NCI-H82 (cell line): ENCODE measurements at places on chromosomes 12 and 14.

GRCh38 chr14:33777681-33778080, 173.2 kb downstream of the EGLN3 start:
- no peak for DNase-seq

DNA sequence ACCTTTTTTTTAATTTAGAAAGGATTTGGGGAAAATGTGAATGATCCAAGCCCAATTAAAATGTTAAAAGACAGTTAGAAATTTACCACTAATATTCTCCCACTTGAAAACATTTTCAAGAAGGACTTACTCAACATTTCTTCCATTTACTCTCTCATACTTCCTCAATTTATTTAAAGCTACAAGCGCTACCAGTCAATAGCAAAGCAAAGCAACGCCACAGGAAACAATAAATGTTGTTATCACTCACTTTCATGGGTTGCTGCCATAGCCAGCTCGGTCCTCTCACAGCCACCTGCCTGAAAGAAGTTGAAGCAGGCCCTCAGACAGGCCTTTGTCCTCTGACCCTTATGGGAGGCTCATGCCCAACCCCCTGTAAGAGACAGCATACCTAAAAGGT, 6.0 kb upstream of the SOS2 start:
- DNase-seq = no peak

DNA sequence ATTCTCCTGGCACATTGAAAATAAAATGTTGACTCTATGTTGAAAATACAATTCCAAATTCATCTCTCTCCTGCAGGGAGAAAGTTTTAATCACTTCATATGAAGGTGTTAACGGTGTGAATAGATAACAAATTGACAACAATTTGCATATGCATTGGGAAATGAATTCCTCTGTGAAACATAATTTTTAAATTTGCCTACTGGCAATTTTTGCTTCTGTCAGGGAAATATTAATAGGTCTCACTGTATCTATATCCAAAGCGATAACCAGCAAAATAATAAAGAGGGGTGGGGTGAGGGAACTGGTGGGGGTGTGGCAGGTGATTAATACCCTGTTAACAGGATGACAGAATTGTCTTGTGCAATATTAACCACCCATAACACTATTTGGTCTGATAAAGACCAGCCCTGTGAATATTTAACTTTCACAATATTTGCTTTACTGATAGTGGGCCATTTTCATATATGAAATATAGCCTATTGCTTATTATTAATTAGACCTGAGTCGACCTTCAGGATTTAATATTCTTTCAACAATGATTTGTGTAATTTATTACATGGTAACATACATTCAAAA, 239.0 kb upstream of the SSTR1 start:
- DNase-seq = no peak

DNA sequence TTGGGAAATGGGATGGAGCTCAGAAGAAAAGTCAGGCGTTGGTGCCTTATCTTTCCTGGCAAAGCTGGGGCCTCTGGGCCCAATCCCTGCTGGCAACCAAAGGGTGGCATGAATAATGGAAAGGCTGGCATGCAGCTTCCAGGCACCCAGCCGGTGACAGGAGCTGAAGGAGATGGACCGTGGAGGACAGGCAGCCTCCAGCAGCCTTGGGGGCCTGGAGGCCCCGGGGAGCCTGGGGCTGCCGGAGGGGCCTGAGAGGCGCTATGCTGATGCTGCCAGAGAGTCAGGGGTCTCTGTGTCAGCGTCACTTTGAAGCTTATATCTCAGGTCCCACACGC, 38.2 kb upstream of the EML1 start:
- no peak for DNase-seq

GRCh38 chr14:24237463-24237955, 4.8 kb downstream of the GMPR2 start:
- no peak for DNase-seq

GRCh38 chr14:89845346-89845745, 109.2 kb downstream of the EFCAB11 start:
- no peak for DNase-seq

GRCh38 chr14:99192028-99192621, 79.9 kb downstream of the BCL11B start:
- DNase-seq = no peak

DNA sequence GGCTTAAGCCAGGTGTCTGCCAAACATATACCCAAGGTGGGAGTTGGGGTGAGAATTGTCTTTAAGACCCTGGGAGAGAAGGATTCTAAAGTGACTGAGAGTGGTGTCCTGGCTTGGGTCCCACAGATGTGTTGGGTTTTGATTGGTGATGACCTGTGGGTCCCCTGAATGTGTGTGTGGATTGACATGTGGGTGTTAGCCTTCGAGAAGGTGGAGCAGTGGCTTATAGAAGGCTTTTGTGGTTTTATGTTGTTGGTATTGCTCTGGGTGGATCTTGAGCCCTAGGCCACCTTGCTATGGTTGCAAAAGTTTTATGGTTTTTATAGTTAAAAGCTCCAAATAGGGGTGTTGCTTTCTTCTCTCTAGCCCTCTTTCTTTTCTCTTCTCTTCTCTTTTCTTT, 29.7 kb downstream of the PLEKHG3 start:
- no peak for DNase-seq

GRCh38 chr12:13534645-13535398, 338.3 kb downstream of the EMP1 start:
- DNase-seq = peak; percentile 91

DNA sequence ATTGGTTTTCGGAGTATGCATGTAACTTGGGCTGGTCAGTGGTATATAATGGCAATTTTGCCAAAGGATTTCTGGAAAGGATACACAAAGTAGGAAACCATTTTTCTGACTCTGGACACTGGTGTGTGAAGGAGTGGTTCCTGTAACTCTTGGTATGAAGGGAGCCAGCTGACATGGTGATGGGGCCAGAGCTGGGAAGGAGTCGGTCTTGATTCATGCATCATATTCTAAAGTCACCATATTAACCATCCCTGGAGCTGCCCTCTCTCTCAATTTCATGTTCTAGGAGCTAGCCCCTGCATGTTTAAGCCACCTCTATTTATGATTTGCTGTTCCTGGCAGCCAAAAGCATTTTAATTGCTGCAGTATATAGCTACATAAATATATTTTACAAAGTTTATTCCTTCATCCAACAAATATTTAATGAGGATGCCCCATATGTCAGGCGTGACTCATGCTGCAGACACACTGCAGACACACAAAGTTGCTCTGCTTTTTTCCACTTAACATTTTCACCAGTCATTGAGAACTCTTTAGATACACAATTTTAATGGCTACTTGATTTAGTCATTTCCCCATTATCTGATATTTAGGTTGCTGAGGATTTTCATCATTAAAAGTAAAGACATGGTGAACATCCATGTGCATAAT, 78.7 kb upstream of the PSMC1 start:
- DNase-seq = no peak

DNA sequence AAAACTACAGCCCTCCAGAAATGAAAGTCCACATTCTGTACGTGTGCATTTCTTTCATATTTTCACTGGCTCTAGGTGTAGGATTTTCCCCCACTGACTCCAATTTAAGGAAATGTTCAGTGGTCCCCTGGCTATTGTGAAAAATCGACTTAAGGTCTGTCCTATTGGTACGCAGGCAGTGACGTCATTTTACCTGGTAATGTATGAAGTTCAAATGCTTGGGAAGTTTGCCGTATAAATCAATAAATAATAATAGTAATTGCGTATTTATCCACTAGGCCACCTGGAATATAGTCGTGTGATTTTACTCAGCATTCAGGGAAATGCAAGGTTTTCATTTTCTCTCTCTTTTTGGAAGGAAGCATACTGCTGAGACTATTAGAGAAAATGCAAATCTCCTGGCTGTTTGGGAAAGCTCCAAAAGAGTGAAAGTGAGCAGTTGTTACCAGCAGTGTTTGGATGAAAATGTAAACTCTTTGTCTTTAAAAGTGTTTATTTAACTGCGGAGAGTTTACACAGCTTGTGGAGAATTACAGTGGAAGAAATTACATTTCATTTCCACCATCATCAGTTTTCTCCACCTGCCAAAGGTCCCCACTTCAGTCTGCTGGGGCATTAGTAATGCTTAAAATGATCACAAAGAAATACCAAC, 107.0 kb downstream of the EXOC5 start:
- no peak for DNase-seq

GRCh38 chr12:99027461-99027860, 382.4 kb downstream of the APAF1 start:
- no peak for DNase-seq

- no peak for DNase-seq
Observed at GRCh38 chr14:95240859-95241813, 78.6 kb downstream of the CLMN start.

DNA sequence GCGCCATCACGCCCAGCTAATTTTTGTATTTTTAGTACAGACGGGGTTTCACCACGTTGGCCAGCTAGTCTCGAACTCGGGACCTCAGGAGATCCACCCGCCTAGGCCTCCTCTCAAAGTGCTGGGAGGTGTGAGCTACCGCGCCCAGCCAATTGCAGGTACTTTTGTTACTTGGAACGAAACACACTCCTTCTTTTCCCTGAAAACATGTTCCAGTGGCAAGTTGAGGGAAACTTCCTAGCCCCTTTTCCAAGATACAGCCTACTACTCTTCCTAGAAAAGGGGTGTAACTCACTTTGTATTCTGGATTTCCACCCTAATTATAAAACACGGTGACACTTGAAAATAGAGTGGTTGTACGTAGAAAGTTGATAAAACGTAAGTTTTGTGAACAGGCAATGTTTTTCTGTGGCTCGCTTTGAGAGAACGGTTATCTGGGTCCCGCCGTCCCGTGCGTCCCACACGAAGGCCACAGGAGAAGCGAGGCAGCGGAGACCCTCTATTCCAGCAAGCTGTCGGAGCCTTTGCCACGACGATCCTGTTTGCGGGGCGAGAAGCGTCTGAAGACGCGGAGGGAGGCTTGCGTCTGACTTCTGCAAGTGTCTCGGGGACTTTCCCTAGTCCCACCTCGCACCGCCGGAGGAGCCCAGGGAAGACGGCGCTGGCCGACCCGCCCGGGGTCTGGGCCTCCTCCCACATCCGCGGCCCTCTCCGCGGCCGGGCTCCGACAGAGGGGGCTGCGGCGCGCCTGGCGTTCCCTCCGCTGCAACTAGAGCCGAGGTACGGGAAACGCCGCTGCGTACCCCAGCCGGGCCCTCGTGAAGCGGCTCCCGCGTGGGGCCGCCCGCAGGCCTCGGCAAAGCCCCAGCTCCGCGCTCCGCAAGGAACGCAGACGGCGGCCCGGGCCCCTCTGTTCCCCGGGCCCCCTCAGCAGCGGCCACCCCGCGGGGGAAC, 745 bp downstream of the CDCA4 start:
- DNase-seq = peak; percentile 33

- DNase-seq = no peak
Observed at GRCh38 chr14:56199982-56200577, 81.9 kb downstream of the PELI2 start.

- DNase-seq = no peak
Observed at GRCh38 chr12:72647139-72647538, 375.0 kb downstream of the TRHDE start.

DNA sequence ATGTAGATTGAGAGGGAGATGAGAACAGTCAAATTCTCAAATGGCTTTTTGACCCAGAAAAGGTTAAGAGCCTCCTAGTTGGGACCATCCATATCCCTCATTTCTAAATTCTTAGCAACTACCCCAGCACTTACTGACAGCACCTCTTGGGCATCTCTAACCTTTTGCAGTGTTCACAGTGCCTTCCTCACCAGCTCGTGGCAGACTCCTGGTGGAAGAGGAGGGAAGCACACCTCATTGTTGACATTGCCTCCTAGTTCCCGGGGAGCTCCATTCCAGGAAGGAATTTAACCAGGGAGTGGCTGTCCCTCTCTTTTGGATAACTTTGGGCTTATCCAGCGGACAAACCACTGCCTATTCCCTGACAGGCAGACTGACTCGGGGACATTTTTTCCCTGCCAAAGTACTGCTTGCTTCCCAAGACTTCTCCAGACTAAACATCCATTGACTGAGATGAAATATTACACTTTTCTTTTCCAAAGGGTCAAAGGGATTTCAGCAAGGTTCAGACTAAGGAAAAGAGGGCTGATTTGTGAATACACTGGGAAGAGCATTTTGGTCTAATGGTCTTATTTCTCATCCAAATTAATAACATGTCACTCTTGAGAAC, 9.0 kb upstream of the OR6J1 start:
- DNase-seq = peak; percentile 84

DNA sequence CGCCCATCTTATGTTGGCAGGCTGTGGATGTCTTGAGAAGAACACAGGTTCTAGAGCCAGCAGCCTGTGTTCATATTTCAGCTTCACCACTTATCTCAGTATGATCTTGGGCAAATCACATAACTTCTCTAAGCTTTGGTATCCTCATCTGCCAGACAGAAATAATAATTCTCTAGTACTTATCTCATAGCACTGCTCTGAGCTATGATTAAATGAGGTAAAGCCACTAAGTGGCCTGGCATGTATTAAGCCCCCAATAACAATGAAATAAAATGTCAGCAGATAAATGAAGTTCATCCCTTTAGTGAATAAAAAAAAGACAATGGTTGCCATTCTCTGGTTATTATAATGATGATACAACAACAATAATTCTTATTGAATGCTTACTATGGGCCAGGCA, 104.9 kb upstream of the EEA1 start:
- no peak for DNase-seq

- no peak for DNase-seq
Observed at GRCh38 chr14:89828471-89829165, 125.9 kb downstream of the EFCAB11 start.

DNA sequence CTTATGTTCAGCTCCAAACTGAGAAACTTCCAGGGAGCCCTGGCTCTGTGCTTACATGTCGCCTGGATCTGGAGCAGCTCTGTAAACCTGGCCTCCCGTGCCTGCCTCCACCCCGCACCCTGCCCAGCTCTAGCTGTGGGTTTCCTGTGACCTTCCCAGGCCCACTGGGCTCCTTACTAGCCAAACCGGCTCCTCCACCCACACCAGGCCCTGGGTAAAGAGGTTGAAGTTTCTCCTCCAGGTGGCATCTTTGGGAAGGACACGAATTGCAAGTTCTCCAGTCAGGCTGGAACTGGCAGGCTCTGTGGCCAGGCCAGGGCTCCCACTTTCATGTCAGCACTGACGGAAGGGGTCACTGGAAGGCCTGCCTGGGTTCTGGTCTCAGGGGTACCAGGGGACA, 60.9 kb upstream of the ZFP36L1 start:
- DNase-seq = no peak

DNA sequence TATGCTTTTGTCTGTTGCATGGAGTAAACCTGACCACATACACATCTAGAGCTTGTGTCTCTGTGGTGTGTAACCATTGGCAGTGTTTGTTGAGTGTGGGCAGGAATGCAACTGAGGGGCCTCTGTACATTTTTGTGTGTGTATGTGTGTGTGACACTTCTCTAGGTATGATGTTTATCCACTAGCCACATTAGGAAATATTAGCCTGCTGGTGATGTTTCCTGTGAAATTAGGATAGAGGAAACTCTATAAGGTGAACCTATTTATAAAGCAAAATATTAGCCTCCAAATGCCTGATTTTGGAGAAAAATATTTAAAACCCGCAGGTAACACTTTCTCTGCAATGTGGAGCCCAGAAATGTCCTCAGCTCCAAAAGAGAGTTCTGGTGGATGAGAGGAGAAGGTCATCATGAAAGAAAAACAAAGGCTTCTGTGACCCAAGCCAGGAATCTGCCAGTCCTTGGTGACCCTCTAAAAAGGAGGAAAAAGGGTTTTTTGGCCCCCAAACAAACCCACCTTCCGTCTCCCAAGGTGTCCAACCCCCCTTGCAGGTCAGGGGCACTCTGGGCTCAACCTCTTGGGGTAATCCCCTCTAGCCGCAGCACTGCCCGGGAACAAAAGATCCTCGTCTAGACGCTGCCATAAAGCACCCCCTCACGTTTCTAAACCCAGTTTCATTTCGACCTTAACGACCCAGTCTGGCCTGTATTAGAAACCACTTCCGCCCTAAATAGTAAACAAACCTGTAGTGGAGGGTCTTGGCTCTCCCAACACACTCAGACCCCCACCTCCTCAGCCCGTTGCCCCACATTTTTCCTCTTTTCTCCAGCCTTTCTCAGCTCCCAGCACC, 3.1 kb upstream of the HOTAIR start:
- DNase-seq = no peak
